ENCODE measurements at places on chromosomes 1 and 21.

GRCh38 chr1:227170361-227171166, 147.7 kb downstream of the CDC42BPA start:
- DNase-seq: peak; percentile 2

GRCh38 chr1:244730153-244730933, 77.4 kb downstream of the DESI2 start:
- peak; percentile 1 for DNase-seq

DNA sequence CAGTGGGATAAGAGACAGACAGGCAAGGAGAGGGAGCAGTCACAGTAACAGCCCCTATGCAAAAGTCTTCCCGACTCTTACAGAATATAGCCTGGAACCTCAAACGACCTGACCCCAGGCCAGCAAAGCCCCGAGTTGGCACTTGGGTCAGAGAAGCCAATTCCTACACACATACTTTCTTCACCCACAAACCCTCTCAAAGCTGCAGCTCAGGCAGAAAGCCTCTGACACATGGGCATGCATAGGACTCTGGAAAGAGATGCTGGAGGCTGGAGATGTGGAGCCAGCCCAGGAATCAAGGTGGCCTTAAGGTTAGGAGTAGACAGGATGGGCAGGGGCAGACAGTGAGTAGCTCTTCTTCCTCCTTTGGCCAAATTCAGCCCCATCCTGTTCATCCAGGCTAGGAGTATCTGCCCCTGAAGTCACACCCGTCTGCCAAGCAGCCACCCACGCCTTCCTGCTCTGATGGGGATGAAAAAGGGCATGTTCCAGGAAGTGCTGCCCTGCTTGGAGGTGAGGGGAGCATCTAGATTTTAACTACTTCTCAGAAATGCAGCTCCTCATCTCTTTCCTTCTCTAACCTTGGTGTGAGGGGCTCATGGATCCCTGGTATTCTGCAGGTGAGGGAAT, 7.8 kb downstream of the SLC41A1 start:
- no peak for DNase-seq

GRCh38 chr1:36351227-36351977, 28.0 kb upstream of the EVA1B start:
- peak; percentile 72 for DNase-seq

GRCh38 chr1:110150330-110151174, at the start of gene SLC6A17:
SLC6A17 (plus strand) TSS chr1:110150494; CDS start chr1:110166930, 16,436 bp downstream.
- no peak for DNase-seq

DNA sequence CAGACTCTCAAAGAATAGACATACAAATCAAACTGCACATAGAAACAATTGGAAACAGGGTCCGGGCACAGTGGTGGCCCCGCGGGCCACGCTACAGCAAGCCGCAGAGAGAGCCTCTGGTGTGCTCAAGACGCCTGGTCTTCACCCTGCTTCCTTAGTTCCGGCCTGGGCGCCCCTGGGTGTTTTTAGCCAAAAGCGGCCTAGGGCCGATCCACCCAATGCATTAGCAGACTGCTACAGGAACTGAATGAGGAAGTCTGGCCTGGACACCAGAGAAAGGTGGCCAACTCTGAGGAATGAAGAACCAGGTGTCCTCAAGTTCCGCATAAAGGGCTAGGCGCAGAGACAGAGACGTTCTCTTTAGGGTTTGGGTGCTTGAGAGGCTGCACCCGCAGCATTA, 1.7 kb downstream of the PRRX1 start:
- DNase-seq: no peak

GRCh38 chr1:150362721-150363425, 1.1 kb upstream of the RPRD2 start:
- DNase-seq: no peak

- no peak for DNase-seq
These were observed 15.6 kb upstream of the CDCP2 start for GRCh38 chr1:54168206-54168965.

- no peak for DNase-seq
These were observed 7.6 kb upstream of the SLAMF9 start for GRCh38 chr1:159961636-159962035.

- no peak for DNase-seq
These were observed 9.3 kb upstream of the S100A10 start for GRCh38 chr1:152002960-152003359.

DNA sequence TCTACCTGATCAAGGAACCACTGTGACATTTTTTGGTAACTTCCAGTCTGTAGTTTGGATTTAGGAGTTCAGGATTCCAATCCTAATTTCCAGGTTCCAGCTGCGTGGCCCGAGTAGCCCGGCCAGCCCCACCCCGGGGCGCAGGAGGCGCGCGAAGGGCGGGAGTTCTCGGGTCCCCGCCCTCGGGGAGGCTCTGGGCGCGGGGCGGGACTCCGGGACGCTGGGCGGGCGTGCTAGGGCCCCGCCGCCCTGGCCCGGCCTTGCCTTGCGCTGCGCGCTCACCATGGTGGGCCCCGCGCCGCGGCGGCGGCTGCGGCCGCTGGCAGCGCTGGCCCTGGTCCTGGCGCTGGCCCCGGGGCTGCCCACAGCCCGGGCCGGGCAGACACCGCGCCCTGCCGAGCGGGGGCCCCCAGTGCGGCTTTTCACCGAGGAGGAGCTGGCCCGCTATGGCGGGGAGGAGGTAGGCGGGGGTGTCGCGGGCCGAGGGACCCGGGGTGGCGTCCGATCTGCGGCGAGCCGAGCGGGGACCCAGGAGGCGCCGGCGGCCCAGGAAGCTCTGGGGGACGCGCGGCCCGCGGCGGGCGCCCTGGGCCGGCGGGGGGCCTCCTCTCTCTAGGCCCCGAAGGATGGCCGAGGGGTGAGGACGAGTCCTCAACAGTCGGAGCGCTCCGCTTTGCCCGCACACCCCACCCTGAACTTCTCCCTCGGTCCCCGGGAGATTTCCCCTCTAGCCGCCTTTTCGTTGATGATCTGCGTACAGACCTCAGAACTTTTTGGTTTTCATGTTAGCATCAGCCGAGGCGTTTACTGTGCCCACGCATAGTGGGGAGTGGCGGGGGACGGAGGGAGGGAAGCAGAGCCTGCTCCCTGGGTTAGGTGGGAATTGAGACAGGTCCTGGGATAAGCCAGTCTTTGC, at the start of gene NENF:
TSS of gene NENF (plus strand) at position 260 of the 916 bp plus-strand sequence. CDS start at position 284, 24 bp downstream.
- peak; percentile 58 for DNase-seq

DNA sequence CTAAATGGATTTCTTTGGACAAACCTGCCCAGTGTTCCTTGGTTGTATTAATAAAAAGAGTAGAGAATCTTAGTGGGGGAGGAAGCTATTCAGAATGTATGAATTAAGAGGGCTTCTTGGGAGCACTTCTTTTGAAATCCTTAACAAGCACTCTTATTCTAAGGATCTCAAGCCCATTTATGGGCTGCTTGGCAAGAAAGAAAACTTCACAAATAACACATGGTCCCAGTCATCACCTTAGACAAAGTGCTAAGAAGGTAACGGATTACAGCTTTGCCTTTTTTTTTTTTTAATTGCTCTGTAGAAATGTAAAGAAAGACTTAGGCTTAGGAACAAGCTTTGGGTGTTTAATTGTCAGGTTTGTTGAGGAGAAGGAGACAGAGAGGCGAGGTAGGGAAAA, 76.6 kb upstream of the IPO9 start:
- DNase-seq: no peak

GRCh38 chr1:227728059-227728891, 6.8 kb downstream of the JMJD4 start:
- no peak for DNase-seq

- DNase-seq: no peak
These were observed 9.7 kb downstream of the ATP2B4 start for GRCh38 chr1:203636291-203636690.

DNA sequence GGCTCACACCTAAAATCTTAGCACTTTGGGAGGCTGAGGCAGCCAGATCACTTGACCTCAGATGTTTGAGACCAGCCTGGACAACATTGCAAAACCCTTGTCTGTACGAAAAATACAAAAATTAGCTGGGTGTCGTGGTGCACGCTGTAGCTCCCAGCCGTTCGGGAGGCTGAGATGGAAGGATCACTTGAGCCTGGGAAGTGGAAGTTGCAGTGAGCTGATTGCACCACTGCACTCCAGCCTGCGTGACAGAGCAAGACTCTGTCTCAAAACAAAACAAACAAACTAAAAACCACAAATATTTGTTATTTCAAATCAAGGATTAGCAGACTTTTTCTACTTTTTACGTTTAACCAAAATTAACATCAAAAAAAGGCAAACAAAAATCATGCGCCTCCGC, 31.3 kb downstream of the INKA2 start:
- DNase-seq: no peak

GRCh38 chr1:15156807-15157380, 3.3 kb downstream of the TMEM51 start:
- DNase-seq: no peak

DNA sequence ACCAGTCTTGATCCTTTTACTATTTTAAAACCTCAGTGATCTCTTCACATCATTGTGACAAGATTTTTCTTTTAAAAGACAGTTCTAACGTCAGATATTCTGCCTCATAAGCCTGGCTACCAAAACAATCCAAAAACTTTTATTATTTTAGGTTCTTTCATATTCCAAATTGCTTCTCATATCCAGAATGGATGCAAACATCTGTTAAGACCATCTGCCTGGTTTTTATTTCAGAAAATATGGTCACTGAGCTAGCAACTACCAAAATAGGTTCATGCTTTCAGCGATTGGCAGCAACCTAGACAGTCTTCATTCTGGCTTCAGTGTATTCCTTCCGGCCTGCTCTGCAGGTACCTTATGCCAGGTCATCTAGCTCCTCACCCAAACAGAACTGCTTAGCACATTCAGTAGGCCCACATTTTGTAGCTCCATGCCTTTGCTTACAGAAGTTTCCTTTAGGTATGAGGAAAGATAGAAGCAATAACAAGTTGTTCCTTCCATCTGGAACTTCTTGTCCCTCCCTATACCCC, 59.0 kb upstream of the CACYBP start:
- DNase-seq: no peak

DNA sequence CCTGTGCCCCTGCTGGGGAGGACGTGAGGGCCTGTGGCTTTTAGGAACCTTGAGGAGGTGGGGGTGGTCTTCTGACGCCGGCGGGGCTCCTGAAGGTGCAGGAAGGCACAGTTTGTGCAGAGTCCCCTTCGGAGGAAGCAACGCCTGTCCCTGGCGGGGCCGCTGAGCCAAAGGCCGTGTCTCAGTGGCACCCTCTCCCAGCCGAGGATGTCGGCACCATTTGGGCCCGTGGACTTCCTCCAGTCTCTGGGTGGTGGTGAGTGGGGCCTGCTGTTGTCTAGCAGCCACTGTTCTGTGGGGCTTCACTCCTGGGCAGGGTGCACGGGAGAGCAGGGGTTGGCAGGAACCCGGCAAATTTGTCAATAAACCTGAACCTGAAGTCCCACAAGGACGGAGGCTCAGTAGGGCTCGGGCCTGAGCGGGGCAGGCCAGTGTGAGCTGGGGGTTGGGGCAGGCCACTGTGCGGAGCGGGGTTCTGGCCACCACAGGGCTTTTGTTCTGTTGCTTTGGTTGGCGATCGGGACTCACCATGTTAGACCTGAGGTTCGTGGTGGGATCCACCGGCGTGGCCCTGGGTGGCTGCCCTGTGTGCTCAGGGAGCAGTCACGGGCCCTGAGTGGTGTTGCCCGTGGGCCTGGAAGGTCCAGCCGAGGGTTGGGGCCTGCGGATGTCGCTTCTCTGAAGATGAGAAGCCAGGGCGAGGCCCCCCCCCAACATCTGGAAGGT, 64.8 kb downstream of the SKI start:
- DNase-seq: no peak
